ENCODE measurements at places on chromosomes 4 and X. TPM values are rescaled to one million over a fixed set of nuclear protein-coding genes. Genes with fewer than 3 reads are reported as not detected.

DNA sequence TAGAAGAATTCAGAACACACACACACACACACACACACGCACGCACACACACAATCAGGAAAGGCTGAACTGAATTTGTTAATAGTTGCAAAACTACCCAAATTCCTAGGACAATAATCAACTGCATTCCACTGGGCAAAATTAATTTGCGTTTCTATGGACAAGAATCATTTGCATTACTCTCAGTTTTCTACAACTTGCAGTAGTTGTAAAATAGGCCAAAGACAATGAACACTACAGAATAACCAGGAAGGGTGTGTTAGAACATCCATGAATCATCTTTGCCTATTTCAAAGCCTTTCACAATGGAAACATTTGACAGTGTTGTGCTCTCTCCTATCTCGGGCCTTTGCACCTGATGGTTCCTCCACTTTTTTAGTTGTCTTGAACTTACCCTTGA, 77.1 kb upstream of the IGFBP7 start:
- DNase-seq, result no peak

DNA sequence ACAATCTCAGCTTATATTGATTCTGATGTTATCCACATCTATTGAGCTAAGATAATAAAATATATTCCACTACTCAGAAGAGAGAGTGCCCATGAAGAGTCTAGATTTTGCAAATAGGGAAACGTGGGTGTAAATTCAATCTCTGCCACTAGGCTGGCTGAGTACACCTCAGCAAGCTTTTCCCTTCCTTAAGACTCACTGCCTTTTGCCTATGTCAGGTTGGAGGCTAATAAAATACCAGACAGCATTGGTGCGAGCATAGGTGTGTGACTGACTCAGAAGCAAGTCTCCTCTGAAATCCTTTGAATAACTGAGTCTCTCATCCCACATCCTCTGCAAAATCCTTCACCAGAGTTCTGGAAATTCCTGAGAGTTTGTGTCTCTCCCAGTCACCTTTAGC, 405.4 kb upstream of the CPEB2 start:
- DNase-seq, result peak; percentile 6

DNA sequence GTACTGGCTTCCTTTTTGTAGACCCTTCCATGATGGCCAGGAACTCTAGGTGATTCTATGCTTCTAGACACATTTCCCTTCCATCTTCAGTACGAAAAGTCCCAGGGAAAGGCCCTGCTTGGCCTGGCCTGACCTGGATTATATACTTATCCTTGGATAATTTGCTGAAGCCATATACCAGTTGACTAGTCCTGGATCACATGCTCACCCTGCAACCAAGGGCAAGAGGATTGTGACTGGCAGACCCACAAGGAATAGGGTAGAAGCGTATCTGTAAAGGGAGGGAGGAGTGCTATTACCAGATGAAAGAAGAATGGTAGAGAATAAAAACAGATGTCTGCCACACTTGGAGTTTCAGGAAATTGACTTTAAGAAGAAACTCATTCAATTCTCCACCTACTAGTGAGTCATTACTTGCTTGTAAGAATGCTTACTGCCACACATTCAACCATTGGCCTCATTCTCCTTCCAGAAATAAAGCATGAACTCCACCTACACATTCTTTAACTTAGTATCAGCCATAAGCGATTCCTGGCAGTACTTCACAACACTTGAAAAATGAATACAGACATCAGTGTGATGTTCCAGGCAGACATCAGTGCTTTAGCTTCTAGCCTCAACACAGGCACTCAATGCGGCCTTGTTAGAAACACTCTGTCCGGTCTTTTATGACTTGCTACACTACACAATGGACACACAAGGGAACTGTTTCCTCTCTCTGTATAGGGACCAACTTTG, 141.8 kb downstream of the CBR4 start:
- peak; percentile 73 for DNase-seq

DNA sequence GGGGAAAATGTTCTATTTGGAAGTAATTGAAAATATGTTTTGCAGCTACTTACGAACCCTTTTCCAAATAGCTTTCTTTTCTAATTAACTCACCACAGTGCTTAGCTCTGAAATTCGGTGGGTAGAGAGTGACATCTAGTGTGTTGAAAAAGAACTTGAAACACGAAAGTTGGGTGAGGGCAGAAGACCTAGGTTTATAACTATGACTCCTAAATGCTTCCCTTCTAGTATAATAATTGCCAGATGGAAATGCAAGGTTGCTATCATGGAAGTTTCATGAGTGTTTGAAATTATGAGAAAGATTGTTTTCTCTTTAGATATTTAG, 77.3 kb upstream of the NOCT start:
- DNase-seq, result peak; percentile 69

- no peak for DNase-seq
Observed at GRCh38 chrX:47697181-47697580, 38.2 kb upstream of the UXT start.

DNA sequence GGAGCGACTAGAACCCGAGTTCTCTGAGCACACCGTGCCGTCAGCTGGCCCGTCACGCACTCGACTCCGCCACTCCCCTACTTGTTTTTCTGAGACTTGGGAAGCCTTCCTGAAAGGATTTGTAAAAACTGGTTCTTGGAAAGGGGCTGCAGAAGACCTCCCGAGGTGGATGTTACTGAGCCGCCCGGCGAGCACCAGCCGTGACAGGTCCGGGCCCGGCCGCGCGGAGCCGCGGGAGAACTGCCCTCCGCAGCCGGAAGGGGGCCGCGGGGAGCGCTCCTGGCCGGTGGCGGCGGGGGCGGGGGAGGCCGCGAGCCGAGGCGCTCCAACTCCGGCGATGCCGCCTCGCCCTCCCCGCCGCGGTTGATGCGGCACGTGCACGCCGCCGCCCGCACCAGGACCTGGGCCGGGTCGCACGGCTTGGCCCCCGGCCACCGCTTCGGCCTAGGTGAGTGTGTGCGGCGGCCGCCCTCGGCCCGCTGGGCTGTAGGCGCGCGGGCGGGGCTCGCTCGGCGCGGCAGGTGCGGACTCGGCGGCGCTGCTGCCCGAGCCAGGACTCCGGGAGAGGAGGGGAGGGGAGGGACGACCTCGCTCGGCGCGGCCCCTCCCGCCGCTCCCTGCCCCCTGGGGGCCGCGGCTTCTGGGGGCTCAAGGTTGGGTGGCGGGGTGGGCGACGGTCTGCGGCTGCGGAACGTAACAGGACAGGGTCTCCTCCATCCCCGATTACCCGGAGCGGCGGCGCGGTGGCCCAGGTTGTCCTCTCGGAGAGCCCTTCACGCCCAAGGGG, 1.7 kb downstream of the SPRY1 start:
- no peak for DNase-seq

DNA sequence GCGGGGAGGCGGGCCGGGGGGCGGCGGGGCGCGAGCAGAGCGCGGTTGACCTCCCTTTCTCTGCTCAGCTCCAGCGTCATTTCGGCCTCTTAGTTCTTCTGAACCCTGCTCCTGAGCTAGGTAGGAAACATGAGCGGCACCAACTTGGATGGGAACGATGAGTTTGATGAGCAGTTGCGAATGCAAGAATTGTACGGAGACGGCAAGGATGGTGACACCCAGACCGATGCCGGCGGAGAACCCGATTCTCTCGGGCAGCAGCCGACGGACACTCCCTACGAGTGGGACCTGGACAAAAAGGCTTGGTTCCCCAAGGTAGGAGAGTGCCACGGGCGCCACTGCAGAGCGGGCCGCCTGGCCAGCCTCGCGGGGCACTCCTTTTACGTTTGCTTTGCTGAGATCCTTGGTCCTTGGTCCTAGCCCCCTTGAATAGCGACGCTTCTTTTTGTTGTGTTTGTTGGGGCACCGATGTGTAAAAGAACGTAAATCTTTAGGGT, at the start of gene HTATSF1:
Gene HTATSF1 (plus strand): TSS at position 37 of the 497 bp plus-strand sequence. CDS start 93 bp downstream, at position 130.
- peak; percentile 6 for DNase-seq

Gene CXorf58
- total RNA-seq, result not detected

- DNase-seq, result peak; percentile 91
Observed at GRCh38 chr4:141102367-141102766, 30.9 kb downstream of the RNF150 start.

DNA sequence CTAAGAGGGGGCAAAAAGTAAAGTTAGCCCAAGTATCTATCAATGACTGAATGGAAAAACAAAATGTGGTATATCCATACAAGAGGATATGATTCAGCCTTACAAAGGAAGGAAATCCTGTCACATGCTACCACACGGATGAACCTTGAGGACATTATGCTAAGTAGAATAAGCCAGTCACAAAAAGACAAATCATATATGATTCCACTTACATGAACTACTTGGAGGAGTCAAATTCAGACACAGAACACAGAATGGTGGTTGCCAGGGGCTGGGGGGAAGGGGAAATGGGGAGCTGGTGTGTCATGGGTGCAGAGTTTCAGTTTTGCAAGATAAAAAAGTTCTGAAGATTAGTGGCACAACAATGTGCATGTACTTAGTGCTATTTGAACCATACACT, 101.8 kb downstream of the SH3KBP1 start:
- DNase-seq, result no peak

Gene GIMD1
- not detected for total RNA-seq

- no peak for DNase-seq
Observed at GRCh38 chr4:88445252-88445651, 11.7 kb upstream of the HERC5 start.

Gene RHOXF2
- not detected for total RNA-seq

GRCh38 chr4:184373886-184374405, 100.4 kb downstream of the IRF2 start:
- DNase-seq, result no peak

Gene PRDM5
- total RNA-seq, result 8.9 TPM

DNA sequence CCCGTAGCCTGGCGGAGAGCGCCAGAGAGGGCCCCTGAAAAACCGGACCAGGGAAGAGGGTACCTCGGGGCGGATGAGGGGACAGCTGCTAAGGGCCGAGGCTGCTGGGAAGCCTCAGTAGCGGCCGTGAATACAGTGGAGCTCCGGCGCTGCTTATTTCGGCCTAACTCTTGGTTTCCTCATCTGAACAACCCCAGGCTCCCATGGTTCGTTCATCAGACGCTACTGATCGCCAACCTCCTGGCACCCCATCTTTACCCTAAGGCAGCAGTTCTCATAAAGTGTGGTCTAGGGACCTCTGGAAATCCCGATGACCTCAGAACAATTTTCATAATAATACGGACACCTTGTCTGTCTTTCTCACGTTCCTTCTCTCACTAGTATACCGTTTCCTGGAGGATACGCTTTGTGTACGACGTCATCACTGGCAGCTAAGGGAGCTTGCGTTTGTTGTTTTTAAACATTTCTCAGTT, 645 bp upstream of the RAB28 start:
- peak; percentile 18 for DNase-seq

- DNase-seq, result no peak
Observed at GRCh38 chr4:124343661-124344171, 368.8 kb downstream of the ANKRD50 start.

DNA sequence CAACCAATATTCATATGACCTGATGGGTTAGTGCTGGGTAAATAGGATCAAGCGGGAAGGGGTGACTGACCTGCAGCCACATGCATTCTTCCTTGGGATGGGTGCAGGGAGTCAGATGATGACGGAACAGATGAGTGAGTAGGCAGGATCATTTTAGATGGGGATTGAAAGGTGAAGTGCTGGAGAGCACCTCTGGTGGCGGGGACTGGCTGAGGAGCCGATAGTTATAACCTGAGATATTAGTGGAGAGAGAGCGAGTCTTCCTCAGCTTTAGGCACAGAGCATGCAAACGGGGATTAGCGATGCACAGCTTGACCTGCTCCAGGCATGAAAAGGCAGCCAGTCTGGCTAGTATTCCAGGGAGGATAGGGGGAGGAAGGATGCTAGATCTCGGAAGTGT, 99.1 kb downstream of the AFF1 start:
- DNase-seq, result peak; percentile 57

DNA sequence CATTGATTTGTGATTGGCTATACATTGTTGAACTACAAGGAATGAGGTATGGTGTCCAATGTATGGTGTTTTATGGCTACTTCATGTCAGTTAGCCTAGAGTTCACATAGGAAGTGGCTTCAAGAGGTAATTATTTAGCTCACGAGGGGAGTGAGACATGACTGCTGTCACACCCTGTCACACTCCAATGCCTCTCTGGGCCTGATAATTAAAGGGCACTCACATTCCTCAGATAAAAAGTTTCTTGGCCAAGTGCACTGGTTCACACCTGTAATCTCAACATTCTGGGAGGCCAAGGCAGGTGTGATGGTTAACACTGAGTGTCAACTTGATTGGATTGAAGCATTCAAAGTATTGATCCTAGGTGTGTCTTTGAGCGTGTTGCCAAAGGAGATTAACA, 65.0 kb upstream of the DDX60 start:
- peak; percentile 67 for DNase-seq

Gene BEND2
- not detected for total RNA-seq

DNA sequence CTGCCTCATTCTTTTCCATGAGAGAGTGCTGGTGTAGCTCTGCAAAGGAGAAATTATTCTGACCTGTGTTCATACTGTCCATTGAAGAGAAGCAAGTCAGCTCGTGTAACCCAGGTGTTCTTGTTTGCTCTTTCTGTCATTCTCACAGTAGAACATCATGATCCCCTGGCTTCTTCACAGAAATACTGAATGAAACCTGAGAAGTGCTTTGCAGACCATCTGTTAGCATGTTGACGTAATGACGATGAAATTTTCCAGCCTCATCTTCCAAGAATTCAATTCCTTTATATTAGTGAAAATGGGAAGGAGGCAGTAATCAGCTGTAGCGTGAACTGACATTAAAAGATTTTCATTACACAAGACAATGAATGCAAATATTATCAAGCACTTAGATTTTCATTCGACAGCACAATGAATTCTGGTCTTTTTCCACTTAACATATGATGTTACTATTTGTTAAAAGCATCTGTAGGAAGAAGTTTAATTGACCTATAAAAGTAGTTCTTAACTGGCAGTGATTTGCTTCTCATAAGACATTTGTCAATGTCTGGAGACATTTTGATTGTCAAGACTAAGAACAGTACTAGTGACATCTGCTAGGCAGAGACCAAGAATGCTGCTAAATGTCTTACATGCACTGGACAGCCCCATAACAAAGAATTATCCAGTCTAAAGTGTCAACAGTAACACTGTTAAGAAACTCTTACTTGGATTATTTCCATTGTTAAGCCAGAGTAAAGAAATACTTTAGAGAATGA, 246.3 kb downstream of the BANK1 start:
- no peak for DNase-seq

DNA sequence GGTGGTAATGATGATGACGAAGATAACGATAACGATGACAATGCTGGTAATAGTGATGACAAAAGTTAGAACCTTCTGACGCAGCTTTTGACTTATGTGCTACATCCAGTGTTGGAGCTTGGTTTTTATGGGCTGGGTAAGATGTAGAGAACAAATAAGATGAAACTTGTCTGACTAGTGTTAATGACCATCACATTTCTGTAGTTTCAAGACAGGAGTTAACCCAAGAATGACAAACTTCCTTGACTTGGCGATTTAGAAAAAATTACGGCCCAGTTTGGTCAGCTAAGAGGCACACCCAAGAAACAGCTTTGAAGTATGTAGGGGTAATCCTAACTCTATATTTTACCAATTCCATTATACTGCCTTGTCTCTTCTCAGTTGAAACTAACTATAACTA, at the start of gene TMPRSS11B:
Gene TMPRSS11B (minus strand): TSS at position 101 of the 400 bp plus-strand sequence. CDS start 136 bp downstream, outside the sequence.
- DNase-seq, result no peak

Measured in renal cortical epithelial cell (primary cell).